ENCODE measurements at places on chromosomes 12 and 14.
A peak's percentile ranks its signal among the peaks of the same experiment; 100 is the strongest.

- DNase-seq: no peak
Measured at GRCh38 chr14:96802963-96803362, 5.8 kb downstream of the VRK1 start.

- no peak for DNase-seq
Measured at GRCh38 chr14:89965839-89966238, 10.1 kb downstream of the TDP1 start.

GRCh38 chr14:82414853-82415539, 881.3 kb upstream of the SEL1L start:
- no peak for DNase-seq

DNA sequence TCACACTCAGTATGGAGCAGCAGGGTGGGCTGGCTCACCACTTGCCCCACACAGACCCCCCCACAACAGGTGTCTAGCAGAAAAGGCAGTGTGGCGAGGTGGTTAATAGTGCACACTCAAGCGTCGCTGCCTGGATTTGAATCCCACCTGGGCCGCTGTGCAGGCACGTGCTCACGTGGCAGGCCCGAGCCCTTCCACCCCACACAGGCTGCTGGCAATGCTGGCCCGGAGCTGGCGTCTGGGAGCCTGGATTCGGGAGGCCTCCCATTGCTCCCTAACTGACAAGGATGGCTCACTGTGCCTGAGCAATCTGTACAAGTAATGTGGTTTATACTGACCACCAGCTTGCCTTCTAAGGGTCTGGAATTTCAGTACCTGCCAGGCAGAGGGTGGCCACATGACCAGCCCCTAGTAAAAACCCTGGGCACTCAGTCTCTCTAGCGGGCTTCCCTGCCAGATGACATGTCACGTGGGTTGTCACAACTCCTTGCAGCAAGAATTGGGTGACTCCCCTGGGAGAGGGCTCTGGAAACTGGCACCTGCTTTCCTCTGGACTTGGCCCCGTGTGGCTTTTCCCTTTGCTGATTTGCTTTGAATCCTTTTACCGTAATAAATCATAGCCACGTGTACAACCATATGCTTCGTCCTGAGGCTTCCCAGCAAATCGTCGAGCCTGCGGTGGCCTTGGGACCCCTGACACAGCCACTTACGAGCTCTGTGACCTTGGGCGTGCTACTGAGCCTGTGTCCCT, 72.8 kb downstream of the SCARB1 start:
- no peak for DNase-seq

GRCh38 chr12:29565727-29566126, 68.2 kb upstream of the OVCH1 start:
- no peak for DNase-seq

- no peak for DNase-seq
Measured at GRCh38 chr12:72390146-72390545, 118.0 kb downstream of the TRHDE start.

DNA sequence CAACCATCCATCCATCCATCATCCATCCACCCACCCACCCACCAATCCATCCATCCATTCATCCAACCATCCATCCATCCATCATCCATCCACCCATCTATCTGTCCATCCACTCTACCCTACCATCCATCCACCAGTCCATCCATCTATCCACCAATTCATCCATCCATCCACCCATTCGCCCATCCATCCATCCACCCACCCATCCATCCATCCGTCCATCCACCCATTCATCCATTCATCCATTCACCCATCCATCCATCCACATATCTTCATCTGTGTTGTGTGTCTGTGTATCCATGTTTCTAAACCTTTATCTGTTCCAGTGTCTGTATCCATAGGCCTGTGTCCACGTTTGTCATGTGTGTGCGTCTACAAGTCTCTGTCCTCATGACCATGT, 9.9 kb downstream of the HNF1A start:
- DNase-seq: no peak

- no peak for DNase-seq
Measured at GRCh38 chr14:43795600-43796228, 711.4 kb downstream of the FSCB start.

- no peak for DNase-seq
Measured at GRCh38 chr12:90940872-90941499, 14.0 kb downstream of the CCER1 start.

DNA sequence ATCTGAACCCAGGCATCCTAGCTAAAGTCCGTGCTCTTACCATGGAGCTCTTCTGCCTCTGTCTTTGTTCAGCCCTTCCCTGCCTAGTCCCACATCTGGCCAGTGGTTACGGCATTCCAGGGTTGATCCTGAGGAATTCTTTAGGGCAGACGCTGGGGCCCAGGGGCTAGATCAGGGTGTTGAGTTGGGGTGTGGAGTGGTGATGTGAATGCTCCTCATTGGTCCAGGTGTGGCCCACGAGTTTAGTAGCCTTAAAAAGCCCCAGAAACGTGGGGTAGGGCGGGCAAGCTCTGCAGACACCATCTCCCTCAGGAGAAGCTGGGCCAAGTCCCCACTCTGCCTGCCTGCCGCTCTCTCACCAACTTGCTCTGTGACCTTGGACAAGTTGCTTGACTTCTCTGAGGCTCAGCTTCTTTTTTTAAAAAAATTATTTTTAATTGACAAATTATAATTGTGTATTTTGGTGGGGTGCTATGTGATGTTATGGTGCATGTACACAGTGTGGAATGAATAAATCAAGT, 9.0 kb upstream of the SERPINA6 start:
- DNase-seq: no peak

DNA sequence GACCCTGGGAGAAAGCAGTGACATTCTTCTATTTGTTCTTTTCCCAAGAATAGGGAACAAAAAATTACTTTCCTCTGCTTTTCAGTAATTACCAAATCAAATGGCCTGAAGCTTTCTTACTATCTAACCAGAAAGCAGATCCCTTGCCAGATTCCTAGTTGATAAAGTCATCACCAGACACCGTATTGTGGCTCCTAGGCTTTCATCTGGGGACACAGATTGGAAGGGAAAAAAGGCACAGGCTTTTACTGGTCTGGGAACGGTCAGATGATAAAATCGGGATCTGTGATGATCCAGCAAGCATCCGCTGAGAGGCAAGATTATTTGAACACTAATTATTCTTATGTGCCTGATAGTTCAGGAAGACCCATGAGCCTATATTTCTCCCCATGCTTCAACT, 79.1 kb upstream of the BCL2L14 start:
- no peak for DNase-seq

- DNase-seq: no peak
Measured at GRCh38 chr14:81341370-81341769, 58.8 kb downstream of the STON2 start.

DNA sequence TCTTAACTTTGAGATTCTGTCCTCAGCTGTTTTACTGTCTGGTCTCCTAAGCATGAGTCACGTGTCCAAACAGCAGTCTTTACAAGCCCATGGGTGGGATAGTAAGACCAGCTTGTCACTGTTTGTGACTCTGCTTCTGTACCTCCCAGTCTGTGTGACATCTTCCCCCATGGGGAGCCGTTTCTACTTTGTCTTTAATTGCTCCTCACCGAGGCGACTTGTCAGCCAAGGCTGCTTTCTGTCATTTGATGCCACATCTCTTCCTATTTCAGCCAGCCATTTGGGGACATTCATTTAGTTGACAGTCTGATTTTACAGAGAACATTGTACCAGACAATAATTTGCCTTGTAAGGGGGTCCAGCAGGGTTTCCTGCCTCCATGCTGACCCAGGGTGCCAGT, 534.8 kb downstream of the NRXN3 start:
- DNase-seq: no peak

GRCh38 chr12:123886931-123887582, 85.6 kb downstream of the CCDC92 start:
- DNase-seq: no peak

DNA sequence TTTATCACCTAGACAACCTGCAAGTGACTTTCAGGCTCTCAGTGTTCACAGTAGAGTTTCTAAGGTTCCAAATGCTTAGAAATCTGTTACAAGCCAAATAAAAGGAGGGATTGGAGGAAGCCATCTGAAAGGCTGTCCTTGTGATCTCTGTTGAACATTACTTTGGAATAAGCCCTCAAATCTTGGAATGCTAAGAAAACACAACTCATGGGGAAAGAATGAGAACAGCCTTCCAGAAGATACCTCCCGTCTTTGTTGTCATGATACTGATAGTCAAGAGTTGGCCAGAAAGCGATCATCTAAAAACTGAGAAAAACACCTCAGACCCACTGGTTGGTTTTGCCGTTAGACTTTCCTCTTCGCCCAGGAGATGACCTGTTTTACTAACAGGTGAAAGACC, 44.4 kb upstream of the KCNK13 start:
- no peak for DNase-seq

GRCh38 chr14:73289308-73289707, 52.0 kb downstream of the PAPLN start:
- no peak for DNase-seq

DNA sequence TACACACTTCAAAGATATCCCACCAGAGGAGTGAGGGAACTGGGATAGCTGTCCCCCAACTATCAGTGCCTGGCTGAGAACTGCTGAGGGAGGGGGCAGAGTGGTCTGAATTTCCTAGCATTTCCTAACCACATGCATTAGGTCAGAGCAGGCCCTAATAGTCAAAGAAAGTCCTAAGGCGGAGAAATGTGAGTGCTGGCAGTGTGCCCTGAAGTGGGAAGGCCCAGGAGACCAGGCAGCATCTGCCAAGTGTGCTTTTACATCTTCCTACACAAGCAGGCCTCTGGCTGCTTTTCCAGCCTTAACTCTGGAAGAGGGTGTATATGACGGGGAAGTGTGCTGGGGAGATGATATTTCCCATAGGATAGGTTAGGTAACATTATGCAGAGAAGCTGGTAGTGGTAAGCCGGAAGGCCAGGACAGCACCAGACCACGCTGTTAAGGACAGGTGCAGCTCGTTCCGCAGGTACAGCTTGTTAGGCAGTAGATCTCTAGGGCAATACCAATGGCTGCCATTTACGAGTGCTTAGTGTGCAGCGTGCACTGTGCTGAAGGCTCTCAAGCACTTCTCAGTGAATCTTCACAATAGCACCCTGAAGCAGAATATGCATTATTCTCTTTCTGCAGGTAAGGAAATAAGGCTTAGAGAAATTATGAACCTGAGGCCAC, 9.1 kb upstream of the CCDC198 start:
- DNase-seq: no peak

GRCh38 chr12:104792570-104792969, 165.5 kb downstream of the SLC41A2 start:
- peak; percentile 47 for DNase-seq

- no peak for DNase-seq
Measured at GRCh38 chr12:132049442-132049841, 94.7 kb downstream of the DDX51 start.

DNA sequence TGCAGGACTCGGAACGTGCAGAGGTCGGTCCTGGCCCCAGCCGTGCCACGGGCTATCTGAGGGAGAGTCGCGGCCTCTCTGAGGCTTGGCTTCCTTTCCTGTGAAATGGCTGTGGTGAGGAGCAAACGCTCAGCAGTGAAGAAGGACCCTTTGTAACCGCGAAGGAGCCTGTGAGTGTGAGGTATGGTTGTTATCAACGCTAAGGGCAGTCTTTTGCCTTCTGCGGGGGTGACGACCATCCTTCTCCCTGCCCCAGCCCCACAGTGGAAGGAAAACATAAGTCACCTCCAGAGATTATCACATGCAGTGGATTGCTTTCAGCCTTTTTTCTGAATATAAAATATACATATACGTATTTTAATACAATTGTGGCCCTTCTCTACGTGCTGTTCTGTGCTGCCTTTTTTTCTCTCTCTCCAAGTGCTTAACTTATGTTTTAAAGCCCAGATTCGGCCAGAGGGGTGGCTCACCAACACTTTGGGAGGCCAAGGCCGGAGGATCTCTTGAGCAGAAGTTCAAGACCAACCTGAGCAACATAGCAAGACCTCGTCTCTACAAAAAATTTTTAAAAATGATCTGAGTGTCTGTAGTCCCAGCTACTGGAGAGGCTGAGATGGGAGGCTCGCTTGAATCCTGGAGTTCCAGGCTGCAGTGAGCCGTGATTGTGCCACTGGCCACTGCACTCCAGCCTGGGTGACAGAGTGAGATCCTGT, 17.4 kb downstream of the TAMALIN start:
- DNase-seq: no peak

- no peak for DNase-seq
Measured at GRCh38 chr14:22531451-22532344, 57.3 kb downstream of the DAD1 start.

All from thoracic aorta (tissue), 2 donors.